ENCODE measurements at places on chromosomes 3 and 15.

- no peaks in the 10 kb centered on the region for H3K36me3 ChIP-seq
- H3K4me1 ChIP-seq = peaks cover 33% of the 10 kb centered on the region
- H3K4me3 ChIP-seq = no peak overlapping the region
- no peak overlapping the region for H3K27ac ChIP-seq
- DNase-seq = no peak
These were observed 31.3 kb downstream of the CMTM7 start for GRCh38 chr3:32422943-32423342.

DNA sequence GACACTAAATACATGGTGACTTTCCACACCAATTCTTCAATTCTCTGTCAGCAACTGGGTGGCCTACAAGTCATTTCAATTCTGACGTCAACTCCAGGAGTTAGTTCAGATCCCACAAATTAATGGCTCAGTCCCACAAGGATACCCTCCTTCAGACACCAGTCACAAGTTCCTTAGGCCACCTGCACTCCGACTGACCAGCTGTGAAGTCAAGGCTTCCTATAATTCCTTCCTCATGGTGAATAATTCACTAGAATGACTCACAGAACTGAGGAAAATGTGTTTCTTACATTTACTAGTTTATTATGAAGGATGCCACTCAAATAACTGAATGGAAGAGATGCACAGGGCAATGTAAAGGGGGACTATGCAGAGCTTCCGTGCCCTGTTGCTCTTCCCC, 6.3 kb upstream of the PIAS1 start:
- no peak for DNase-seq
- no peaks in the 10 kb centered on the region for H3K27me3 ChIP-seq
- H3K4me3 ChIP-seq = no peak overlapping the region
- no peaks in the 10 kb centered on the region for H3K4me1 ChIP-seq
- H3K36me3 ChIP-seq = no peaks in the 10 kb centered on the region

GRCh38 chr15:92184142-92184541, 209.5 kb upstream of the ST8SIA2 start:
- no peak overlapping the region for H3K27ac ChIP-seq
- H3K4me3 ChIP-seq = no peak overlapping the region
- no peaks in the 10 kb centered on the region for H3K36me3 ChIP-seq

- no peak overlapping the region for H3K4me3 ChIP-seq
- no peaks in the 10 kb centered on the region for H3K27me3 ChIP-seq
- no peaks in the 10 kb centered on the region for H3K36me3 ChIP-seq
- H3K4me1 ChIP-seq = peaks cover 4% of the 10 kb centered on the region
- H3K27ac ChIP-seq = no peak overlapping the region
These were observed 6.2 kb downstream of the ESYT3 start for GRCh38 chr3:138440596-138440995.

DNA sequence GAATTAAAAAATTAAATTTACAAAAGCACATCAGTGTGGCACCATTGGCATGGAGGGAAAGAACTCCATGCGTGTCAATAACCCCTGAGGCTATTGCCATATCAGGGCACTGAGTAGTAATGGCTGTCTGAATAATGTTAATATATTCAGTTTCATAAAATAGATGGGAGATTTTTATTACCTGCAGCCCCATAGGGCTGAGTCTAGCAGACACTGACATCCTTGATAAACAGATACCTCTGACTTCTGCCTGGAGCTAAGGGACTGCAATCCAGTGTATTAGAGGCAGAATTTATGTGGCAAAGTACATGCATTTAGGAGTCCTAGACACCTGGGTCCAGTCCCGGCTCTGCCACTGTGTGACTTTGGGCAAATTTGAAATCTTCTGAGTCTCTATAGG, 38.8 kb upstream of the SV2B start:
- H3K4me1 ChIP-seq = no peaks in the 10 kb centered on the region
- H3K27ac ChIP-seq = no peak overlapping the region
- no peak overlapping the region for H3K4me3 ChIP-seq
- DNase-seq = no peak

GRCh38 chr3:31499281-31499680, 33.4 kb upstream of the STT3B start:
- H3K4me3 ChIP-seq = no peak overlapping the region
- H3K4me1 ChIP-seq = no peaks in the 10 kb centered on the region
- DNase-seq = no peak
- H3K27ac ChIP-seq = no peak overlapping the region

- peaks cover 26% of the 10 kb centered on the region for H3K4me1 ChIP-seq
- no peaks in the 10 kb centered on the region for H3K36me3 ChIP-seq
- DNase-seq = no peak
- H3K27ac ChIP-seq = peak overlapping the region; percentile 73
These were observed 904 bp upstream of the MCTP2 start for GRCh38 chr15:94230431-94230882.

- H3K27me3 ChIP-seq = no peaks in the 10 kb centered on the region
- no peak overlapping the region for H3K4me3 ChIP-seq
- H3K27ac ChIP-seq = no peak overlapping the region
These were observed 6.4 kb downstream of the PFN2 start for GRCh38 chr3:149964291-149964690.

DNA sequence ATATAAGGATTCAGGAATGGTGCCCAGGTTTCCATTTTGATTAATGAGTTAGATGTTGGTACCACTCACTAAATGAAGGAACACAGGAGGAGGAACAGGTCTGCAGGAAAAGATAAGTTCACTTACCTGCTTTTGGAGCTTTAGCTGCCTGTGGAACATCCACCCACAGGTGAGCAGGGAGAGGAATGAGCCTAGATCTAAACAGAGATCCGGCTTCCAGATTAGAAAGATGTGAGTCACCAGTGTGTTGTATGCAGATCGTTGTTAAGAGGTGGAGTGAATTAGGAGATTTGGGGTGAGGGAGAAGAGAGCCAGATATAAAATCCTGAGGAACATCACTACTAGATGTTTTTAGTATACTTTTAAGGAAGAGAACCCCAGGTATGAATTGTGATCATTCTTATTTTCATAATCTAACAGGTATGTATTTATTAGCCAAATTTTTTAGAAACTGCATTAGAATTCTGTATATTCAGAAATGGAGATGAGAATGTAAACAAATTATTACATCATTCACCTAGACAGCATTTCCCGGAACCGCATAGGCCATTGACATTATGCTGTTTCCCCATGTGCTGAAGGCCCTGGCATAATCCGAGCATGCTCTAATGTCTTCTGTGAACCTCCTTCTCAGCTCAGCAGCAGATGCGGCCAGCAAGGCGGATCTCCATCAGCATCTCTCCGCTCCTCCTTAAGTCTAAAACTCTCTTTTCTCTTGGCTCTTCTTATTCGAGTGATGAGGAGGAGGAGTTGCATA, 118.2 kb downstream of the KLHL25 start:
- no peak for DNase-seq
- no peak overlapping the region for H3K4me3 ChIP-seq
- H3K4me1 ChIP-seq = peaks cover 14% of the 10 kb centered on the region
- H3K27ac ChIP-seq = no peak overlapping the region
- H3K36me3 ChIP-seq = no peaks in the 10 kb centered on the region

GRCh38 chr3:3560591-3561311, 238.5 kb upstream of the LRRN1 start:
- H3K4me3 ChIP-seq = no peak overlapping the region
- no peak overlapping the region for H3K27ac ChIP-seq
- H3K36me3 ChIP-seq = no peaks in the 10 kb centered on the region
- H3K27me3 ChIP-seq = no peaks in the 10 kb centered on the region
- H3K4me1 ChIP-seq = peaks cover 4% of the 10 kb centered on the region
- no peak for DNase-seq

GRCh38 chr3:115246461-115247020, 99.5 kb upstream of the ZBTB20 start:
- no peaks in the 10 kb centered on the region for H3K4me1 ChIP-seq
- H3K4me3 ChIP-seq = no peak overlapping the region
- H3K27me3 ChIP-seq = no peaks in the 10 kb centered on the region
- H3K36me3 ChIP-seq = no peaks in the 10 kb centered on the region
- H3K27ac ChIP-seq = no peak overlapping the region
- no peak for DNase-seq

DNA sequence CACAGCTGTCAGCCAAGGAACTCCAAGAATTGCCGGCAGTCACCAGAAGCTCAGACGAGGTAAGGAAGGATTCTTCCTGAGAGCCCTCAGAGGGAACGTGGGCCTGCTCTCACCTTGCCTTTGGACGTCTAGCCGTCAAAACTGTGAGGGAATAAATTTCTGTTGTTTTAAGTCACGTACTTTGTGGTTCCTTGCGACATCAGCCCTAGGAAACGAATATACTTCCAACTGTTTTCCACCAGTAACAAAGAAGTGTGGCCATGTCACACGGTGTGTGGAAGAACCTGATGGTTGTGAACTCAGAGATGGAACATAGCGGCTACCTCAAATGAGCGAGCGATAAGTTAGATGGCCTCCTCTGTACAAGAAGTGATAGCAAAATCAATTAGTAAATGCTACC, 41.0 kb upstream of the B3GNT5 start:
- no peak overlapping the region for H3K4me3 ChIP-seq
- no peaks in the 10 kb centered on the region for H3K4me1 ChIP-seq
- DNase-seq = no peak
- no peaks in the 10 kb centered on the region for H3K27me3 ChIP-seq
- no peak overlapping the region for H3K27ac ChIP-seq

- DNase-seq = no peak
- no peak overlapping the region for H3K27ac ChIP-seq
- H3K4me3 ChIP-seq = no peak overlapping the region
- H3K27me3 ChIP-seq = no peaks in the 10 kb centered on the region
These were observed 74.7 kb upstream of the GOLGA6B start for GRCh38 chr15:72579814-72580213.

DNA sequence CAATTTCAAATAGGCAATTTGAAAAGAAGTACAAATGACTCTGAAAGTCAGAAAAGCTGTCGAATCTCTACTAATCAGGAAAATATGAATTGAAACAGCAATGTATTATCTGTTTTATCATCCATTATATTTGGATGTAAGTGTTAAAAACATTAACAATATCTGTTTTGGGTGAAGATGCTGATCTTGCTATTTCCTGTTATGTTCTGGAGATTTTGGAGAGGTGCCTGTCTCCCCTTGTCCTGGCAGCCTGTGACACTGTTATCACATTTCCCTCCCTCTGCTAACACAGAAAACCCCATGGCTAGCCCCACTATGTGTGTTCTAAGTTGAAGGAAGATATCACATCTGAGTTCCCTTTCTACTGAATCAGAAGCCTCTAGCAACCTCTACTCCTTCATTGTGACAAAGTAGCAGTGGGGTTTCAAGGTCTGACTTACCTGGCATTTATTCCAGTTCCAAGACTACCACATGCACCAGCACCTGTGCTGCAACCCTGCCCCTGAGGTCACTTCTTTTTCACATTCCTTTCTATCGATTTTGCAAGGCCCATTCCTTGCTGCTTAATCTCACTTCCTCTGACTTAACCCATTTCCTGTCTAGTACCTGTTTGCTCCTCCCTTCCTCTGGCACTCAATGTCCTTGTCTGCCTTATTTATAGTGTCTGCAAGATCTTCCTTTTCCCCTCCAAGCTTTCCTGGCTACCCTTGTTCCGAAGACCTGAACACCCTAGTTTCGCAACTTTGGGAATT, 95.5 kb upstream of the COL8A1 start:
- no peak overlapping the region for H3K27ac ChIP-seq
- no peaks in the 10 kb centered on the region for H3K36me3 ChIP-seq
- no peaks in the 10 kb centered on the region for H3K27me3 ChIP-seq
- H3K4me3 ChIP-seq = no peak overlapping the region
- H3K4me1 ChIP-seq = no peaks in the 10 kb centered on the region
- DNase-seq = no peak

- H3K36me3 ChIP-seq = no peaks in the 10 kb centered on the region
- no peak for DNase-seq
- H3K4me1 ChIP-seq = no peaks in the 10 kb centered on the region
- H3K4me3 ChIP-seq = no peak overlapping the region
- H3K27me3 ChIP-seq = no peaks in the 10 kb centered on the region
These were observed 74.9 kb upstream of the SCN5A start for GRCh38 chr3:38724392-38724736.

- no peaks in the 10 kb centered on the region for H3K27me3 ChIP-seq
- no peaks in the 10 kb centered on the region for H3K36me3 ChIP-seq
- no peak overlapping the region for H3K4me3 ChIP-seq
These were observed 52.2 kb downstream of the SEMA5B start for GRCh38 chr3:122975163-122975923.

Measured in vagina (tissue), 2 donors.